A549 treated with GW870086 at 1 μM for 4 hours (cell line): ENCODE measurements at places on chromosomes 16 and 17. TPM values are rescaled to one million over a fixed set of nuclear protein-coding genes. Genes with fewer than 3 reads are reported as not detected.

Gene PIK3R5
- total RNA-seq: 0.08 TPM in 1 of 5 replicates, not detected in the others

Gene PRKCB
- total RNA-seq: 0.13 to 0.33 TPM (median 0.21 TPM) in 5 replicates

Gene CCL17
- total RNA-seq: not detected in 5 replicates

Gene BICDL2
- total RNA-seq: not detected in 5 replicates

Gene CUEDC1
- total RNA-seq: 51.5 to 66.2 TPM (median 63.9 TPM) in 5 replicates

Gene RPH3AL
- 23.6 to 30.3 TPM (median 28.6 TPM) in 5 replicates for total RNA-seq

Gene ZNF785
- total RNA-seq: not detected in 5 replicates

Gene HASPIN
- 12.9 to 15.5 TPM (median 13.7 TPM) in 5 replicates for total RNA-seq

Gene SLX1A
- 7.0 to 14.1 TPM (median 8.1 TPM) in 5 replicates for total RNA-seq

Gene MYH2
- total RNA-seq: not detected in 5 replicates

Gene ETV4
- 50.0 to 61.0 TPM (median 58.0 TPM) in 5 replicates for total RNA-seq

Gene CCDC144A
- 1.1 to 1.8 TPM (median 1.2 TPM) in 5 replicates for total RNA-seq

Gene DPEP1
- total RNA-seq: 0.87 to 2.3 TPM (median 1.2 TPM) in 5 replicates
